ENCODE measurements at places on chromosomes 6 and 20.

DNA sequence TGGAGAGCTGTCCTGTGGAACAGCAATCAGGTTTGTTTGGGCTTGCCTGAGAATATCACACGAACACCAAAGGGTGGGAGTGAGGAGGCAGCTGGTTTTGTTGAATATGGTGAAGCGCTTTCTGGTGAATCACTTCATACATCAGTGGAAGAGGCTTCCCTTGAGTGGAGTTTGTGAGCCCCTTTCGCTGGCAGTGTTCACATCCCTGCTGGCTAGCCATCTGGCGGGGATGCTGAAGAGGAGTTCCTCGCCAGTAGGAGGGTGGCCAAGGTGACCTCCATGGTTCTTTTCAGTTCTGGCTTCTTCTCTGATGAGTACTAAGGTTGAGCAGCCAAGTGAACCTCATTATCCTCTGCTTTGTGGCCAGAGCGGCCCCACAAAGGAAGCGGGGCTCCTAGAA is 37.7 kb upstream of the RNF8 start:
- DNase-seq = no peak

DNA sequence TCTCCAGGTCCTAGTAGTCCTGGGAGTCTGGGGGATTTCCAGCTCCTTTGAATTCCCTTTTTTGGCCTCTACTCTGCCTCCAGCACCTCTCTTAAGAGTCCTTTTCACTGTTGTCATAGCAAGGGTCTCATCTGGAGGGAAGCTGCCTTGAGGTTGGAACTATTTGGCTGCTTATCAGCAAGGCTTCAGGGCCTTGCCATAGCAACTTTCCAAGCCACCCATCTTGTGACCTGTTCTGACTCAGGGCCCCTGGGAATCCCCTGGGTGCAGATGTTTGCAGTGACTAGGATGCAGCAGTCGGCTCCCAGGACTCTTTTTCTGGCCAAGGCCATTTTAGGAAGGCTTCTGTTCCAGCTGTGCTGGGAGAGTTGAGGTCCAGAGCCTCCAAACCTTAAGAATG is 12.4 kb downstream of the PKIG start:
- DNase-seq = no peak

DNA sequence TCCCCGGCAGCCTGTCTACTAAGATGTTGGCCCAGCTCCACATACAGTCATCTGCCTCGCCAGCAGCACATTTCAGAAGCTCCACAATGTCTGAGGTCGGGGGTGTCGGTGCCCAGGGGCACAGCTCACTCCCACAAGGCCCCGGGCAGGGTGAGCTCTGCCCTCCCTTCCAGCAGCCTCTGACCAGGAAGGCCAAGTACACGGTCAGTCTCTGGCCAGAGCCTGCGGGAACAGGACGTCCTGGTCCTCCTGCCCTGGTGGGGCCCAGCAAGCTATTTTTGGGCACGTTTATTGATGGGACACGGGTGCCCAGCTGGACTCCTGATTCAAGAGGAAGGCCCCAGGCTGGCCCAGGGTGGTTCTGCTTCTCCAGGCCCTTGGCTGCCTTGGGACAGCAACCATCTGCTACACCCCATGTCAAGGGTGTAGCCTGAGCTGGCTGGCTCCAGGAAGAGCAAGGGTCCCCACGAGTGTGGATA is 114.9 kb upstream of the PTPN1 start:
- DNase-seq = no peak

DNA sequence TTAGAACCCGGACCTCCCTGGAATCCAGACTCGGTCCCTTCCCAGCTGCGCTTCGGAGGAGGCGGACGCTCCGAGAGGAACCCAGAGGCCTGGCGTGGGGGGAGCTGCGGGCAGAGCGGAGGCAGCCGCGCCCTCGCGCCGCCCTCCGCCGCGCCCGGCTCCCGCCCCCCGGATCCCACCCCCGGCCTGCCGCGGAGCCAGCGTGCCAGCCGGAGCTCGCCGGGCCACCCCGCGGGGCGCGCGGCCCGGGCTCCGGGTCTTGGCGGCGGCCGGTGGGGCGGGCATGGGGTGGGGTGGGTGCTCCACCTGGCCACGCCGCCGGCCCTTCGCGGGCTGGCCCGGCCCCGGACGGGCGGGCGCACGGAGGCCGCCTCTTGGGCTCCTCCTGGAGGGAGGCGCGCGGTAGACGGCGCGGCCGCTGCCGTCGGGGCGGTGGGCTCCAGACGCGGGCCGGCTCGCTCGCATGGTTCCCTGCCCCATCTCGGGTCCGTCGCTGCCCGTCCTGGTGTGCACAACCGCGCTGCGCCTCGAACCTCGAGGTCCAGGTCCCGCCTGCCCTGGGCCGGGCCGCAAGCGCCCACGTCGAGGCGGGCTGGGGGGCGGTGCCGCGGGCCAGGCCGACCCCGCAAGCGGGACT is 592 bp upstream of the CDYL start:
- peak; percentile 73 for DNase-seq

DNA sequence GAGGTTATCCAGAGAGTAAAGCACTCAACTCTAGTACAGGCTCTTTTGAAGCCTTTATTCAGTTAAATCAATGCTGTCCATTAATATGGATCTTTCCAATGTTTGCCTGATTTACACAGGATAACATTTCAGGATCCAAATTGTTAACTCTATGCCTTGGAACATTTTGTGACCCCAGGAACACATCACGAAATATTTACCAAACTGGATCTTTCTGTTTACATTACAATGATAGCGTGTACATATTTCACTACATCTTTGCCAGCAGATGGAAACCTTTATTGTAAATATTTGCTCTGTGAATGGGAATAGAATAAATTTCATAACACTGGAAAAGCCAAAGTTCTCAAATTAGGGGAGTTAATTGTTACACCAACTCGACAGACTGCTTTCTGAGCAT is 23.5 kb downstream of the BPIFA2 start:
- no peak for DNase-seq

- no peak for DNase-seq
Observed at GRCh38 chr20:10511170-10511508, 76.0 kb downstream of the SLX4IP start.

DNA sequence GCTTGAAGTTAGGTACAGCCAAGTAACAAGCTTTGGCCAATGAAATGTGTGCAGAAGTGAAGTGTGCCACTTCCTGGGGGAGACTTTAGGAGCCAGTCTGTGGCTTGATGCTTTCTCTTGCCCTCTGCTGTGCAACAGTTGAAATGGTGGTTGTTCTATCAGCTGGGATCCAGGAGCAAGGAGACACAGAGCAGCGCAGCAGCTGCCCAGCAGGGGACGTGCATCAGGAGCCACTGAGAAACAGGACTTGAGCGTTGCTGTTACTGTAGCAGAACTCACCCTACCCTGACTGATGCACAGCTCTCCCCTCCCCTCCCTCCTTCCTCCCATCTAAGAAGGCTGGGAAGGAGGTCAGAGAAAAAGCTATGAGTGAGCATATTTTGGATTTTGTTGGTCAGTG is 18.9 kb upstream of the CCN5 start:
- no peak for DNase-seq

DNA sequence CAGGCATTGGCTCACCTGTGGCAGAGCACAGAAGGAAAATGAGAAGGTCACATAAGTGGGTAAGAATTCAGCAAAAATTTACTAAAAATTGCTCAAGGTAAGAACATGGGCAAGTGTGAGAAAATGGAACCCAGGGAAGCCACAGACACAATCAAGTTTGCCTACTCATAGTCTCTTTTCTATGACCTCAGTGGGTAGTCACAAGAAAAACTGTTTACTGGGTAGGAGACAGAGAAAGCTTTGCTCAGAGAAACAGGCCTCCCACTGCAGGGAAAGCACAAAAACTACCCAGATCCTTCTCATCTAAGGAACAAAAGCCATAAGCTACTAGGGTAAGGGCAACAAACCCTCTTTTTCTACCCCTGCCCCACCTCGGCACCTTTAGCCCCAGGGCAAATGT is 35.2 kb downstream of the FAM184A start:
- DNase-seq = no peak

DNA sequence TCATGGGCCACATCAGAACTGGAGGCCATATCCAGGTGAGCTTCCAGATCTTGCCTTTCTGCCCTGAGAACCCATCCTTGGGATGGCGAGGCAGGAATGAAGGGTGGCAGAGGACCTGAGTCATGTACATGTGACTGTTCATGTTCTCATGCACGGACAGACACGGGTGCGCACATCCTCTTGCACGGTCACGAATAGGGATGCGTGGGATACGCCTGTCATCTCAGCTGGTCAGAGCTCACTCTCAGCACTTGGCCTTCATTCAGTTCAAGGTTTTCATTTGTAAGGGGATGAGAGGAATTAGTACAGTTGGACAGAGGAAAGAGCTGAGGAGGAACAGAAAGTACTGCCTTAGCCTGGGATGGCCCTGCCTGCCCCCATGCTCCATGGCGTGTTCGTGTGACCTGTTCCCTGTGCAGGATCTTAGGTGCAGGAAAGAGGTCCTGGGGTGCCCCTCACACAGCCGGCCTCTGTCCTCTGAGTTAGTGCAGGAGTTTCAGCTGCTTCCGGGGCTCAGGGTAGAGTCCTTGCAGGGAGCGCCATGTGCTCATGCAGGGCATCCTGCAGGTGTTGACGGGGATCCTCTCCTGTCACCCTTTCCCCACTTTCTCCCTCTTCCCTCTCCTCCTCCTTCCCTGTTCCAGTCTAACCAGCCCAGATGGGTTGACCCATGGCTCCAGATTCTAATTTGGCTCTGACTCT is 173.4 kb downstream of the DTNBP1 start:
- DNase-seq = no peak

DNA sequence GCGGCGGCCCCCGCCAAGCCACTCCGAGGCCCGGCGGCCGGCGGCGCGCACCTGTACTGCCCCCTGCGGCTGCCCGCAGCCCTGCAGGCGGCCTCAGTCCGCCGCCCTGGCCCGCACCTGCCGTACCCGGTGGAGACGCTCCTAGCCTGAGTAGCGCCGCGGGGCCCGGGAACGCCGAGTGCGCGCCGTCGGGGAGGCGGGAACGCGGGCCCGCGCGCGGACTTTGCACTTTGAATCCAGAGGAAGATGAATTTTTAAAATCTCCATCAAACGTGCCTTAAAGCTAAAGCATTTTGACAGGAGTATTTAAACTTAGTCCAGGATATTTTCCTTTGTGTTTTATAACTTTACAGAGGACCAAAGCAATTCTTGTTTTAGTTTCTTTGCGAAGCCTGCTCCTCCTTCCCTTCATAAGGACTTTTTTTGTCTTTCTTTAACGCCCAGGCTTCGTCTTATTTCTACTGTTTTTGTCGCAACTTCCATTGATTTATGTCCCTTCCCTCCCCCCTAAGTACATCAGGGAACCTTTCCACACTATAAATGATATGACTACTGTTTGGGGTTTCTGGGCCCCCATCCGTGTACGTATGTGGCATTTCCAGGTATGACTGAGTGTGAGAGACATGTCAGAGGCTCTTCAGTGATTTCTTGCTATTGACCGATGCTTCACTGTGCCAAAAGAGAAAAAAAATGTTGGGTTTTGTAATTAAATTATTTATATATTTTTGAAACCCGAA is 2.0 kb downstream of the FOXQ1 start:
- DNase-seq = peak; percentile 52

DNA sequence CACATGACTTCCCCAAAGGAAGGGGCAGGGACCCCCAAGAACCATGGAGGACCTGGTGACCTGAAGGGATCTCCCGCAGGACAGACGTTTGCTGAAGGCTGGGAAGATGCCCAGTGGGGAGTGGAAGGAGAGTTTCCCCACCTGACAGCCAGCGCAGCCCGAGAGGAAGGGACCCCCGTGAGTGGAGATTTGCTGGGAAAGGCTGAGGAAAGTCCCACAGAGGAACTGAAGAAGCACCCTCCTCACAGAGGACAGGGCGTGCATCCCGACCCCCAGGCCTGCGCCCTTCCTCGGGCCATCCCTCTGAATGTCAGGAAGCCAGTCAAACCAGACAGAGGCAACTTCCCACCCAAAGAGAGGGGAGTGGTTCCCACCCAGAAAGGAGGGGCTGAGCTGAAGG is 29.6 kb upstream of the AAR2 start:
- DNase-seq = no peak

DNA sequence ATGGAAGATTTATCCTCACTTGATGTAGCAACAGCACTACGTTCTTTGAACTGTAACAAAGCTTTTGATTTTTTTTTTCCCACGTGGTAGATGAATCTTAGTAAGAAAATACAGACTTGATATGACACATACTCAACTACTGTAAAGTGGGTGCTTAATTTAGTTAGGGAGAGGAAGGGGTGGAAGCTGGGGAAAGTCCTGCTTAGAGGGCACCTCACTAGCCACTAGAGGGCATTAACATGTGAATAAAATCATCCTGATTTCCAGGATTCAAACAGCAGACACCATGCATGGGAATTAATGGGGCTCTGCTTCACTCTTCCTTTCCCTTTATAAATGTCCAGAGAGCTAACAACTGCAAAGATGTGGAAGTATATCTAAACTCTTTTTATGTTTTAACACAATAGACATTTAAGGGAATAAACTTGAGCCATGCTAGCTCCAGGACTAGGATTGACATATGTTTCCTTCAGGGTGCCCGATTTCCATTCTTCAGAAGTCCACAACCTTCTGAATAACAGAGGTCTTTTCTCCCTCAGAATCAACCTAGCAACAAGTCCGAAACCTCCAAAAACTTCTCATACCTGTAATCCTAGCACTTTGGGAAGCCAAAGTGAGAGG is 250.1 kb downstream of the ATXN1 start:
- no peak for DNase-seq

DNA sequence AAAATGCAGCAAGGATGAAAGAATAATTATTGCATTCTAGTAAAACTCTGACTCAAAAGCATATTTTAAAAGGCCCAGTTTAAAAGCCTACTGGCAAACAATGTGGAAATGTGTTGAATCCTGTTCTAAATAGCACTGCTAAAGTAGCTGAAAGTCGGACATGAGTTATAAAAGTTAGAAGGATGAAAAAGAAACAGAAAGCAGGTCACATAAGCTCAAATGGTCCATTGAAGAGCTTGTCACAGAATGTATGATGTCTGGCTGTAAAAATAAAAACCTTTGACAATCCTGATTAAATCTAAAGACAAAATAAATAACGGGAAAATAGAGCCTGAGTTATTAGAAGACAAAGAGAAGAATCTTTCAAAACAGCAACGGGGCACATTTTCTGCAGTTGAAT is 218.6 kb upstream of the UFL1 start:
- DNase-seq = no peak

GRCh38 chr6:169913096-169913638 is 161.7 kb downstream of the ERMARD start:
- DNase-seq = no peak

GRCh38 chr6:89640804-89641203 is 2.3 kb upstream of the LYRM2 start:
- no peak for DNase-seq

- DNase-seq = no peak
Observed at GRCh38 chr6:63236398-63236817, 25.1 kb downstream of the FKBP1C start.

- no peak for DNase-seq
Observed at GRCh38 chr6:97009781-97010492, 85.4 kb downstream of the KLHL32 start.
